A172 (cell line): ENCODE measurements at places on chromosomes 5 and 9. TPM values are rescaled to one million over a fixed set of nuclear protein-coding genes. Genes with fewer than 3 reads are reported as not detected.

TRIM52 gene
- 8.5 and 13.2 TPM in 2 replicates for total RNA-seq

DNA sequence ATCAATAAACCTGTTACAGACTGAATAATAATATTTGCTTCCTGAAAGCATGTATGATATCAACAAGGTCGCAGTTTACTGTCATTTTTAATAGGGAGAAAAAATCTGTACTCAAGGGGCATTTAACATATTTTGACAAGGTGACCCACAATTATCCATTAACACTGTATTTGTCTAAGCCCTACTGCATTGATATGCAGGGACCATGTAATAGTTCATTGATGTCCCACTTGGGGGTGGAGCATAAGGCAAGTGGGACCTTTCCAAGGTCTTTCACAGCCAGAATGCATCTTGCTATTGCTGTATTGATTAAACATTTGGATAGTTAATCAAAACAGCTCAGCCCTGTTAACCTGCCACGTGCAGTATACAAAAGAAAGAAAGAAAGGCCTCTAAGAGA, 502.0 kb downstream of the NR2F1-AS1 start:
- no peak for DNase-seq

DNA sequence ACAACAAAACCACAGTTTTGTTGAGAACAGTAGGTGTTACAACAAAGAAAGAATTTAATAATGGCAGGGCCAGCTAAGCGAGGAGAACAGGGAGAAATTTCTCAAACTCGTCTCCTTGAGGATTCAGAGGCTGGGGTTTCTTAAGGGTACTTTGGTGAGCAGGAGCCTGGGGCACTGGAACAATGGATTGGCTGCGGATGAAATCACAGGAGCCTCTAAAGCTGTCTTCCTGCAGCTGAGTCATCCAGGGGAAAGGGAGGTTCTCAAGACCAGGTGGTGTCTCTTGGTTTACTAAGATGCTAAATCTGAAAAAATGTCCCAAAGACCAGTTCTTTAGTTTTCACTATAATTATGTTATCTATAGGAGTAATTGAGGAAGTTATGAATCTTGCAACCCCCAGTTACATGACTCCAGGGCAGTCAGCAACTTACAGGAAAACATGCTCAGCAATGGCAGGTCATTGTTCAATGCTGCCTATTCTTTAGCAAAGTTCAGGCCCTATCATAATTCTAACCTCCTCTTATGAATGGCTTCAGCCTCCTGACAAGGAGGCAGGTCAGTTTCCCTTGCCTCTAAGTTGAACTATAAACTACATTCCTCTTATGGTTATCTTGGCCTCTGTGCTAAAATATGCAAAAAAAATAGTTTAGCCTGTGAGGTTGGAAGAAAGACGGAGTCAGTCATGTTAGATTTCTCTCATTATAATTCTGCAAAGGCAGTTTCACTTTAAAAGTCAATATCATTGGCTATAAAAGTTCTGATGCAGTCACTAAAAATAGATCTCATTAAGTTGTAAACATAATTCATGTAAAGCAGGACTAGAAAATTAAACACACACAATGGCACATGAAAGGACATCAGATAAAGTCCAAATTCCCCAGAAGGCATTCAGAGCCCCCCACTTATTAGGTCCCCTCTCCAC, 63.3 kb upstream of the CKS2 start:
- peak; percentile 60 for DNase-seq

DNA sequence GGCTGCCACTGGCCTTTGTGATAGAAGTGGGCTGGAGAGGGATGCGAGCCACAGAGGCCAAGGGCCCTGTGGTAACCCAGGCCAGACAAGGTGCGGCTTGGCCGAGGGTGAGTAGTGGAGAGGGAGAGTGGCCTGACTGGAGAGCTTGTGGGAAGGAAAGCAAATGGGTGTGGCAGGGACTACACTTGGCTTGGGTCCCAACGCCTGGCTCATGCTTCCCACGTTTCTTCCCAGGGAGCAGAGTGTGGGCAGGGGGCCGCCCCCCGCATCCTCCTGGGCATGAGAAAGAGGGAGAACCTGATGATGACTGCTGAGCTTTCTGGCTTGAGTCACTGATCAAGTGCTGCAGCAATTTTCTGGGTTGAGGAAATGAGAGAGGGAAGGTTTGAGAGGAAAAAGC, 95.7 kb downstream of the ANKH start:
- DNase-seq, result peak; percentile 69

DNA sequence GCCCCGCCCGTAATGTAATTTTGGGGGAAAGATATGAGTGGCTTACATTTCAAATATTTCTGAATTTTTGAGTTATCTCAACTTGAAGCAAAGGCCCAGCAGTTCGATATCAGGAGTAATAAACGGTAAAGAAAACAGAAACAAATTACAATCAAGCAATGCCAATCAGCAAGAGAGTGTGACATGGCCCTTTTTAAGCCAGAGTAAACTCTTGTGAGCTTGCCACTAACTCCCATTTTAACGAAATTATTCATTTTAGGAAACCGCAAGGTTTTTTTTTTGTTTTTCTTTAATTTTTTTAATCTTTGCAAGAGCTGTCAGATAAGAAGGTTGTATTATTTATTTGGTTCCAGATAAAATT, 17.6 kb upstream of the CDK7 start:
- no peak for DNase-seq

FAM221B gene
- total RNA-seq, result not detected in 2 replicates

- no peak for DNase-seq
Observed at GRCh38 chr5:34930462-34930844, 1.1 kb downstream of the DNAJC21 start.

- DNase-seq, result no peak
Observed at GRCh38 chr9:98227883-98228282, 27.6 kb downstream of the TBC1D2 start.

TTLL11 gene
- total RNA-seq, result 2.7 and 3.6 TPM in 2 replicates

- DNase-seq, result no peak
Observed at GRCh38 chr5:58106754-58107410, 353.0 kb downstream of the PLK2 start.

GRCh38 chr5:98827161-98827560, 53.7 kb downstream of the RGMB start:
- DNase-seq, result peak; percentile 37

DNA sequence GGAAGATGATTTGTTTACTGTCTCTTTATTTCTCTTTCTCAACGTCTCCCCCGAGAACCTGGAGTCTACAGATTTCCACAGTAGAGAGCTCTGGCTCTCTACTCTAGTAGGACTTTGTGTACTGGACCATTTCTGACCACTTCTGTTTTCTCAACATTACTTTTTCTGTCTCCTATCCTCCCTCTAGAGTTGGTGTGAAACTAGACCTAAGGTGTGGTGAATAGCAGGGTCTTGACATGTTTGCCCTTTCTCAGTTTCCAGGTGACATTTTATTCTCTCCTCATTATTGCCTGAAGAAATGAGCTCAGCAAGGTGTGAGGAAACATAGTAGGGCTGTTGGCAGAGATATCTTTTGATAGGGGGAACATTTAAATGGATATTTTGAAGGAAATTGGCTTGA, 62.1 kb upstream of the IL6ST start:
- no peak for DNase-seq

PSAT1 gene
- 147 and 182 TPM in 2 replicates for total RNA-seq
